ENCODE measurements at places on chromosomes 1 and 21.
A peak's percentile ranks its signal among the peaks of the same experiment; 100 is the strongest.

DNA sequence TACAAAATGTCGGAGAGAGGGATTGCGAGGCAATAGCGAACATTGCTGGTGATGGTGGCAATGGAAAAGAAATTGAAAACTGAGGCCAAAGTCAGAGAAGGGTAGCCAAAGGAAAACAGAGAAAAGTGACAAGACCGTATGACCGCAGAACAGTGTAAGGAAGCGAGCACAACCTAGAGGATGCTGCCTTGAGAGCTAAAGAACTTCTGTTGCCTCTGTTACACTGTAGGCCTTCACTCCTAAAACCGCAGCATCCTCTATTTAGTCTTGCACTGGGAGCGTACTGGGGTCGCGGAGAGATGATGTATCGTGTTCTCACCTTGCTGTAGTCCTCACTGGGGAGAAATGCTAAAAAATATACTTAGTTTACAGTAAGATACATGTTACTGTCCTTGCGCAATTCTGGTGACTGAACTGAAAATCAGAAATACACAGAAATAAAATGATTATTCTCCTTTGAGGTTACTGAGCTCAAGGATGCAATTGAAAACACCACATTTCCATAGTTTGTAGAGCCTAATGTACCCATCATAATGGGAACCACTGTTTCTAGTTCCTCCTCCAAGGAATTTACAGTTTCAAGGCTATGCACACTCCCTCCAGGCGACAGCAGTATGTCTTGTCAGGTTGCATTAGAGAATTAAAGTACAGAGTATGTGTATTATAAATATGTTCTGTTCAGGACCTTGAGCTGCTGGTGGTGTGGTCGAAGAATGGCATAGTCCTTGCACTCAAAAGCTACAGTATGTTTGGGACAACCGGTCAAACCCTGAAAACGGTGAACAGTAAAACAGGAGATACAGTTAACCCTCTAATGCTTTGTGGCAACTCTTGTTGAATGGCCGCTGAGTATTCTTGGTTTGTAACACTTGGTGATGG lies 1.3 kb downstream of the NEK7 start:
- DNase-seq = no peak

GRCh38 chr1:184753608-184754475 lies 816 bp downstream of the EDEM3 start:
- no peak for DNase-seq

- DNase-seq = no peak
Observed at GRCh38 chr1:243748227-243748626, 101.8 kb downstream of the AKT3 start.

- DNase-seq = no peak
Observed at GRCh38 chr1:197358959-197359358, 90.9 kb downstream of the CRB1 start.

- DNase-seq = no peak
Observed at GRCh38 chr1:59025898-59026426, 242.1 kb upstream of the JUN start.

GRCh38 chr1:23177438-23178380 lies 9.1 kb upstream of the LUZP1 start:
- peak; percentile 65 for DNase-seq

GRCh38 chr1:78141531-78142231 lies 95.9 kb downstream of the GIPC2 start:
- no peak for DNase-seq

DNA sequence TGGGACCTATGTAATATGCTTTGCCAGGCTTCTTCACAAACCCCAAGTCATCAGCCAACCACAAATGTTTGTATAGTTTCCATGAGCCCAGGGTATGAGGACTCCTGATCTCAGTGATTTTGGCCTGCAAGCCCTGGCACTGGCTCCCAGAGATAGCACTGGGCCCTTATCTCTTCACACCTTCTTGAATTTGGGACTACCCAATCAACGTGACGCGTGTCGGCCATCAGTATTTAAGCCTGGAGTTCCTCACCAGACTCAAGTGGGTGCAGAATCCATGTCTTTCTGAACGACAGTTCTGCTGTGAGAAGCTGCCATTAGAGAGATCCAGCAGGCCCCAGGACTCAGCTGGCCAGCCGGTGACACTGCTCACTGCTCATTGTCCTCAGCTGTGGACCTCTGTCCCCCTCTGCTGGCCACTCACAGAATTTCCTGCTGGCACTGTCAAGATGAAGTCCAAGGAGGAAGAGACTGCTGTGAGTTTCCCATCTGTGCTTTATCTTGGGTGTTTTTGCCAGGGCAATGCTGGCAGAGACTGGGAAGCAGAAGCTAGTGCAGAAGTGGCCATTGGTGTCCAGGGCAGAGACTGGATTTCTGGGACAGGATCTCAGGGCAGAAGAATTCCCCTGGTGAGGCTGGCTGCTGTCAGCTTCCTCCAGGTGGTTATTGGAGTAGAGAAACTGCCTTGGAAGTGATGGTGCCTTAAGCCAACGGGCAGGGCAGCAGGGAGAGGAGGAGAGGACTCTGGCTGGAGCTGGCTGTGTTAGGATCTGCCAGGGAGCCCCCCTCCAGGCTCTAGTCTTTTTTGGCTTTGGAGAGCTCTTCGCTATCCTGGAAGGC lies 28.4 kb downstream of the TMCC2 start:
- DNase-seq = peak; percentile 78

GRCh38 chr1:207852576-207853371 lies 58.2 kb downstream of the CD34 start:
- no peak for DNase-seq

DNA sequence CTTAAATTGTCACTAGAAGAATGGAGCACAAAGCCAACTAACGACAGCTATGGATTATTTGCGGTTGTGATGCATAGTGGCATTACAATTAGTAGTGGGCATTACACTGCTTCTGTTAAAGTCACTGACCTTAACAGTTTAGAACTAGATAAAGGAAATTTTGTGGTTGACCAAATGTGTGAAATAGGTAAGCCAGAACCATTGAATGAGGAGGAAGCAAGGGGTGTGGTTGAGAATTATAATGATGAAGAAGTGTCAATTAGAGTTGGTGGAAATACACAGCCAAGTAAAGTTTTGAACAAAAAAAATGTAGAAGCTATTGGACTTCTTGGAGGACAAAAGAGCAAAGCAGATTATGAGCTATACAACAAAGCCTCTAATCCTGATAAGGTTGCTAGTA lies 13.5 kb downstream of the USP1 start:
- DNase-seq = no peak

DNA sequence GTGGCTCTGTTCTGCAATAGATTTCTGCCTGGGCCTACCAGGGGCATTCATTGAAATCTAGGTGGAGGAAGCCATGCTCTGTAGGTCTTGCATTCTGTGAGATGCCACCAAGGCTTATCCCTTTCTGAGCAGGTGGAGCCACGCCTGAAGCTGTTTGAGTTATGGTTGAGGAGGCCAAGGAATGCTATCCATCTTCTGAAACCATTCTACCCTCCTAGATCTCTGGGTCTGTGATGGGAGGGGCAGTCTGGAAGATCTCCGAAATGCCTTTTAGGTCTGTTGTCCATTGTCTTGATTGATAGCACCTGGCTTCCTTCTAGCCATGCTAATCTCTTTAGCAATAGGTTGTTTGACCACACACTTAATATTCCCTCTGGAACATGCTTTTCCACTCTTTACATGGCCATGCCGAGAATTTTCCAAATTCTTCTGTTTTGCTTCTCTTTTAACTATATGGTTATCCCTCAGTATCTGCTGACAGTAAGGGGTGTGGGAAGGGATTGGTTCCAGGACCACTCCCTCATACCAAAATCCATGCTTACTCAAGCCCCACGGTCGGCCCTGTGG lies 45.2 kb downstream of the AK4 start:
- no peak for DNase-seq

GRCh38 chr1:169586067-169586394 lies 250 bp downstream of the F5 start:
- DNase-seq = no peak

DNA sequence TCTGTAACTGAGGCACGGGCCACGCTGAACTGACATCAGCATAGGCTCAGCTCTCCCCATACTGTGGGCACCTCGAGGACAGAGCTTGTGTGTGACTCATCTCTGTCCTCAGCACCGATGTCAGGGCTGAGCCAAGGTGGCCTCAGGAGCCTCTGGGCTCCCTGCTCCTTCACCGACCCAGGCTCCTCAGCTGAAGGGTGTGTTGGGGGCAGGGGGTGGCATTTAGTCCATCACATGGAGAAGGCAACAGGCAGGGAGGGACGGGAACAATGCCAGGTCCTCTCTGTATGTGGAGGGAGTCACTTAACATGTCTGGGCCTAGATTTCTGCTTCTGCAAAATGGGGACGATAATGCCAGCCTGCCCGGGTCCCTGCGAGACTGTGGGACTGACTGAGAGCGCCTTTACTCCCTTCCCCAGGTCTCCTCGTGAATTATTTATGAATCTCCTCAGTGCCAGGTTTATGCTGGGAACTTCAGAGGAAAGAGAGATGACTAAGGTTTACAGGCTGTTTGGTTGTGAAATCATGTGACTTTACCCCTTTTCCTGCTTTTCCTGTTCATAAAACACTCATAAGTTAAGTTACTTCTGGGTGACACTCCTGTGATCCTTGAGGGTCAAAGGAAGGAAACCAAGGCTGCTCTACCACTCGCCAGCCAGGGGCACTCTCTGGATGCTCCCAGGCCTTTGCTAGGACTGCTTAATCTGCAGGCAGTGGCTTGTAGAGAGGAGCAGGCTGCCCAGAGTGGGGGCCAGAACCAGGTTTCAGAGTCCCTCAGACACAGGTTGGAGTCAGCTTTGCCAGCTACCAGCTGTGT lies 16.2 kb downstream of the TTC39A start:
- DNase-seq = no peak

GRCh38 chr1:12709091-12709491 lies 6.8 kb upstream of the AADACL3 start:
- no peak for DNase-seq

DNA sequence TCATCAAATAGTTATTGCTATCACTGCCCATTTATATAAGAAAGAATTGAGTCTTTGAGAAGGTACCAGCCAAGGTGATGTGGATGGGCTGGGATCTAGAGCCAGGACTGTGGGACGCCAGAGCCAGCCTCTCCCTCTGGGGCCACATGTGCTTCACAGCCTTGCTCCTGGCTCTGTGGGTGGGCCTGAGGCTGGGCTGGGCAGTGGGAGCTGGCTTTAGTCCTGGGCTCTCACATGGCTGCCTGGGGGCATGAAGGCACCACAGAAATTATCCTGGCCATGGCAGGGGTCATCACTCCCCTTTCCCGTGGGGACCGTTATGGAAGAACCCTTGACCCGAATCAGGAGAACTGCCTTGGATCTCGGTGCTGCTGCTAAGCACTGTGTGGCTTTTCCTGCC lies 203.1 kb downstream of the TRABD2B start:
- DNase-seq = no peak

DNA sequence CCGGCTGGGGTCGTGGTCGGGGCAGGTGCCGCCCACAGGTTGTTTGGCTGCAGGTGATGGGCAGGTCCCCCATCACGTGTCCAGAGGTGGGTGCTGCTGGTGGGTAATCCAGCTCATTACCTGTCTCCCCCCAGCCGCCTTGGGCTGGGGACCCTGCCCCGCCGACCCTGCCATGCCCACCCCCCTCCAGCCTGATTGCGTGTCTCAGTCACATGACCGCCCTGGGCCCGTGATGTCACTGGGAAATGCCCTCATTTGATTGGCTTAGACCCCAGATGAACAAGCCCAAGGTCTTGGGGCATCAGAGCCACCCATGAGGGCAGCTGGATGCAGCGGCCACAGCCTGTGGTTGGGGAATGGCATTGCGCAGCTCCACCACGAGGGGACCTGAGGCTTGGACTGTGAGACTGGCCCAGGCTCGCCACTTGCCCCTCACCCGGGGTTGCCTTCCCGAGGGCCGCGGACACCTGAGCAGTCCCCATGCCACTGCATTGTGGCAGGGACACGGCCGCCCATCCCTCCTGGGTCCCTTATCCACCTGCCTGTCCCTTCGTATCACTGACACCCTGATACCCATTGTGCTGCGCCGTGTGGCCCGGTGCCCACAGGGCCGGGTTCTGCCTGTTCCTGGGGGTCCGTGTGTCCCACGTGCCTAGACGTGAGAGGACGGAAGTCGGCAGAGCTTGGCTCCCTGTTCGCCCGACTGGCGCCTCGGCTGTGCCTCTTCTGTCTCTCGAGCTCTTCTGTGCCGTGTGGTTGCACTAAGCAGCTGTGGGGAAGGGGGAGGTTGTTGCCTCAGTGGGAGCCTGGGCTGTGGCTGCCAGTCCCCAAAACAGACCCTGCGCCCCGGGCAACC lies 68.0 kb downstream of the FAAP20 start:
- peak; percentile 22 for DNase-seq

- DNase-seq = no peak
Observed at GRCh38 chr1:178660461-178660860, 64.6 kb upstream of the RALGPS2 start.

DNA sequence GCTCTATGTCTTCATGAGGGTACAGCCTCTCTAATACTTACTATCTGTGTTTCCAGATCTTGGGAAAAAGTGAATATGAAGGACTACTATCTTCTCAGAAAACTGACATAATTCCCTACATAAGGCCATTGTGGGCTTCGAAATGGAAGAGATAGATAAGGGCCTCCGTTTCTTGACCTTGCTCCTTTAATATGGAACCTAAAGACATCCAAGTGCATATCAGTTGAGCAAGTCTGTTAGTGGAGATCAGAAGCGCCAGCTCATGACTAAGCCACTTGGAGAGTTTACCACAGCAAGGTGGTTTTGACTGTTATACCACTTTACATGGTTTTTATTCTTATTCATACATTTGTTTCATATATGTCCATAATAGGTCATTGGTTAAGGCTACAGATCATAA lies 35.3 kb upstream of the FCER1A start:
- DNase-seq = no peak

DNA sequence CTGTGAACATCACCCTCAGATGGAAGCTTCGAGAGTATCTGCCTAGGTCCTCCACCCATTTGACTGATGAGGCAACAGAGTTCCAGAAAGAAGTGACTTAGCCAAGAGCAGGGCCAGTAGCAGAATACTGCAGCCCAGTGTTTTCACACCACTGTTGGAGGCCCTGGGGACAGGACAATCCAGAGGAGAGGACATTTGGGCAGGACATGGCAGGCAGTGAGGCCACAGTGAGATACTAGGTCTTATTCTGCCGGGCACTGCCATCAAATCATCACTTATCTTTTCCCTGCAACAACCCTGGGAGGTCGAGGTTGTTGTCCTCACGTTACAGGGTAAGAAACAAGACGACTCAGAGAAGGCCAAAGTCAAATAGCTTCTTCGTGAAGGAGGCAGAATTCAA lies 5.5 kb upstream of the FOXO6 start:
- DNase-seq = no peak

GRCh38 chr1:218699865-218700264 lies 354.7 kb downstream of the TGFB2 start:
- DNase-seq = no peak
